ENCODE measurements at places on chromosomes 2 and 18.

DNA sequence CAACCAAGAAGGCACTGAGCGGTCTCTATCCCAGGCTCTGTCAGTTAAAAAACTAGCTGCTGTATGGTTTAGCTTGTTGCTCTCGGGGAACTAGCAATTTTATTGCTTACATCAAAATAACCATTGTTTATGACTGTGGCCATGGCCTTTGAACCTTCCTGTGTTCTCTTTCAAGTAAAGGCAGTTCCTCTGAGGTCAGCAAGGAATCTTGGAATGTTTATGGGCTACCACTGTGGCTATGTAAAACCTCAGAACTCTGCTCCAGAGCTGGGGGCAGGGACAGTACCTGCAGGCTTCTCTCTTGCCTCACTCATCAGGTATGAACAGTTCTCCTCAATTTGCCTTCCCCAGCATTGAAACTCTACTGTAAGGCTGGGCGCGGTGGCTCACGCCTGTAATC is 416.0 kb upstream of the NETO1 start:
- no peak for DNase-seq

DNA sequence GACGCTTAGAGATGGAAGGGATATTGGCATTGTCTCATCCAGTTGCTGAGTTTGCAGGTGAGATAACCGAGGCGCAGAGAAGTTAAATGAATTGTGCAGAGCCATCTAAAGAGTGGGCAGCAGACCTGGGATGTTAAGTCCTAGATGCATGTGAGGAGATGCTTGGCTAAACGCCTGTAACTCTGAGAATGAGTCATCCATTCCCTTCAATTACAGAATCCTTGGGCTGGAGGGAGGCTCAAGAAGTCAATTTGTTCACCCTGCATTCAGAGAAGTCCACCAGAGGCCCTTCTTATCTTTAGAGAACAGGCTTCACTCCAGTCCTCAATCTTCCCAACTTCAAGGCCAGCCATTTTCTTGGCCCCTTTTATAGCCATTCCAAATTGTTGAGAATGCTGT is 1.6 kb downstream of the EHD3 start:
- no peak for DNase-seq

DNA sequence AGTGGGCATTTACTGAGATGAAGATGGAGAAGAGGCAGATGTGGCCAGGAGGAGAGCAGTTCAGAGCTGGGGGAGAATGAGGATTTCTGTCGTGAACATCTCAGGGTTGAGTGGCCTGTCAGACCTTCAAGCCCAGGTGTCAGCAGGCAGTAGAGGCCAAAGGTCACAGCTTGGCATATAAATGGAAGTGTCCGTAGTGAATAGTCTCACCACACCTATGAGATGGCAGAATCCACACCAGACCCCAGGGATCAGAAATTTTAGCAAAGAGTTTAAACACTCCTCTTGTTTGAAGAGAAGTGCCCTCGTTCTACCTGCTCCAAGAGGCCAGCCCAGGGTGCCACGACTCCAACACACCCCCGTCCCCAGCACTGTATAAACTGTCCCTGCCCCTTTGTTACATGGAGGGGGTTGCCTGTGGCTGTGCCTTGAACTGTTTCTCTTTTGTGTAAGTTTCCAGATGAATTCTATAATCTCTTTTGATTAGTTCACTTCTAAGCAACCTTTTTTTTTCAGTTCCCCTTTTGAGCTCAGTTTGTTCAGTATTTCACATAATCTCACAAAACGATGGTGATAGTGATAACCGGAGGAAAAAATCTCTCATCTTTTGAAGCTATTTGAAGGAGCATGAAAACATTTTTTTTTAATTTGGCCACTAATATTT is 69.0 kb upstream of the TTC39C start:
- DNase-seq, result no peak

DNA sequence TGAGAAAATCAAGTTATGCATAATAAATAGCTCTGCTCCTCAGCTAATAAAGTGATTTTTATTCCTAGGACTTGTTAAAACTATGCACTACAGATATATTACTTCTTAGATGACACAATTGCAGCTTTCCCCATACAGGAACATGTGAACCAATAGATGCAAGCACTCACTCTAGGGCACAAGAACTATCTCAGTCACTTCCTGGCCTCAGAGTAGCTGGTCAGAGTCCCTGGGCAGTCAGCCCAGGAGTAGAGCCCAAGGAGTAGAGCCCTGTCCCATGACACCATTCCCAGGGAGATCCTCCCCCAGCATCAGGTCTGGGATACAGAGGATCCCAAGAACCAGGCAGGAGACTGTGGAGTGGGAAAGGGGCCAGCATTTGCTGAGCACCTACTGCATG is 2.7 kb downstream of the TNS1 start:
- no peak for DNase-seq

DNA sequence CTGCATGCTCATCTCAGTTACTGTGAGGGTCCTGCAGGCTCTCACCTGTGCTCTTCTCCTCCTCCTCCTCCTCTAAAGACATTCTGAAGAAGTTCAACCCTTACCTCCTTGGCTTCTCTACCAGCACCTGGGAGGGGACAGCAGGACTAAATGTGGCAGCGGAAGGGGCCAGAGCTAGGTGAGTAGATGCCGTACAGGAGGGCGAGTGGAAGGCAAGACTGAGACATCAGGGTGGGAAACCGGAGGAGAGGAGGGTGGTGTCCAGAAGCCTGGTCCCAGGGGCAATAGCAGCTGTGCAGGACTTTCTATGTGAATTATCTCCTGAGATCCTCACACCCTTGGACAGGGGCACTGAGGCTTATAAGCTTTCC is 124.9 kb downstream of the PLB1 start:
- no peak for DNase-seq

- peak; percentile 77 for DNase-seq
Observed at GRCh38 chr2:127067620-127068350, 39.2 kb downstream of the BIN1 start.

GRCh38 chr18:9530226-9531009 is 55.1 kb downstream of the RALBP1 start:
- no peak for DNase-seq

- no peak for DNase-seq
Observed at GRCh38 chr18:77141401-77142118, 9.0 kb upstream of the MBP start.
